ENCODE measurements at places on chromosomes 2 and 18. TPM values are rescaled to one million over a fixed set of nuclear protein-coding genes. Genes with fewer than 3 reads are reported as not detected.

Gene CCDC148
- total RNA-seq, result 0.48 TPM

Gene PLGLB1
- 4.0 TPM for total RNA-seq

Gene PDE11A
- 0.26 TPM for total RNA-seq

Gene ZNF804A
- total RNA-seq, result 0.14 TPM

Gene HAAO
- total RNA-seq, result 13.6 TPM

Gene UPP2
- not detected for total RNA-seq

Gene EPB41L3
- 146 TPM for total RNA-seq

Gene SATB2
- 18.3 TPM for total RNA-seq

Gene TTR
- total RNA-seq, result not detected

Gene CERKL
- not detected for total RNA-seq

Gene MRPL30
- 50.8 TPM for total RNA-seq

Gene KIAA2012
- total RNA-seq, result not detected

Gene PELI1
- 6.4 TPM for total RNA-seq

DNA sequence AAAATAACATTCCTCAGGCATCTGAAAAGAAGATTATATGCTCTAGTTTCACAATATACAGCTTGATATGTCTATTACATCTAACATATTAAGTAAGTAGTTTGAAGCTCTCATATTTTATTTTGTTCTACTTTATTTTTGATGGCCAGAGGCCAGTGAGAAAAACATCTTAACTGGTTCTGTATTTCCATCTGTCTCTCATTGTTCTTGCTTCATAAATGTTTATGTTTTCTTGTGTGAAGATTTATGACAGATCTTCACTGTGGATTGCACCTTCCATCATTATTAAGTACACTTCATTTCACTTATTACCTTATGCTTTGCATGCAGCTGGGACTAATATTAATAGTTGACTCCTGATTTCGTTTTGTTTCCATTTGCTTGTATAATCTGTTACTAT lies 511.2 kb downstream of the TSN start:
- DNase-seq, result no peak
- H3K4me3 ChIP-seq, result no peak overlapping the region
- no peaks in the 10 kb centered on the region for H3K4me1 ChIP-seq
- no peaks in the 10 kb centered on the region for H3K27me3 ChIP-seq
- H3K27ac ChIP-seq, result no peak overlapping the region
- no peaks in the 10 kb centered on the region for H3K36me3 ChIP-seq

DNA sequence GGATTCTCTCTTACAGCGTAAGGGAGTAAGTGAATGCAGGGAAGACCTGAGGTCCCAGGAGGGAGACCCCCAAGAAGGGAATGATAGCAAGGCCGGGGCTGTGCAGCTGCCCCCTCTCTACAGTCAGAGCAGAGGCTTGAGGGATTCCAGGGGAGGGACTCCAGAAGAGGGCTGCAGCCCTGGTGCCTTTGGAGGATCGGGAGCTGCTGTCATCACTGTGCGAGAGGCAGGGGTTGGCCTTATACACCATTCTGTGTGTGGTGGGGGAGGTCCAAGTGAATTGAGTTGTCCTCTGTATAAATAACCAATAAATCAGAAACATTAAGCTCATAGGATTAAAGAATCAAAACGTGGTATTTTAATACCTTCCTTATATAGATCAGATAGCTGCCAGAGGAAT lies 114.9 kb downstream of the GLI2 start:
- no peak overlapping the region for H3K27ac ChIP-seq
- H3K27me3 ChIP-seq, result no peaks in the 10 kb centered on the region
- DNase-seq, result no peak
- H3K4me1 ChIP-seq, result no peaks in the 10 kb centered on the region
- H3K36me3 ChIP-seq, result no peaks in the 10 kb centered on the region

GRCh38 chr2:117875786-117876185 lies 61.3 kb downstream of the DDX18 start:
- no peaks in the 10 kb centered on the region for H3K36me3 ChIP-seq
- no peak overlapping the region for H3K4me3 ChIP-seq
- DNase-seq, result no peak
- H3K27ac ChIP-seq, result no peak overlapping the region
- H3K4me1 ChIP-seq, result no peaks in the 10 kb centered on the region
- H3K27me3 ChIP-seq, result peaks cover 3% of the 10 kb centered on the region

DNA sequence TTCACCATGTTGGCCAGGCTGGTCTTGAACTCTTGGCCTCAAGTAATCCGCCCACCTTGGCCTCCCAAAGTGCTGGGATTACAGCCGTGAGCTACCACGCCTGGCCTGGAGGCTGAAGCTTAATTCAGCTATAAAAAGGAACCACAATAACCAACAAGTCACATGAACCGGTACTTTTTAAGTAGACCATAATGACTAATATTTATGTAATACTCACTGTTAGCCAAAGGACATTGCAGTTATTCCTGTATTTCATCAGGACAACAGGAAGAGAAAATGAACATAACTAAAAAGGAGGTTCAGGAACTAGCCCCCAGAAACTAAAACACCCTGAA lies 49.0 kb upstream of the TMEM87B start:
- H3K27me3 ChIP-seq, result no peaks in the 10 kb centered on the region
- H3K36me3 ChIP-seq, result peaks cover 55% of the 10 kb centered on the region

GRCh38 chr18:23177433-23178072 lies 42.3 kb downstream of the CABLES1 start:
- no peaks in the 10 kb centered on the region for H3K36me3 ChIP-seq
- no peaks in the 10 kb centered on the region for H3K4me1 ChIP-seq
- no peak overlapping the region for H3K27ac ChIP-seq
- no peaks in the 10 kb centered on the region for H3K27me3 ChIP-seq
- no peak overlapping the region for H3K4me3 ChIP-seq
- no peak for DNase-seq

- no peaks in the 10 kb centered on the region for H3K4me1 ChIP-seq
- H3K4me3 ChIP-seq, result no peak overlapping the region
- DNase-seq, result no peak
- H3K36me3 ChIP-seq, result no peaks in the 10 kb centered on the region
Measured at GRCh38 chr2:17296686-17297085, 221.6 kb downstream of the RAD51AP2 start.

- no peaks in the 10 kb centered on the region for H3K36me3 ChIP-seq
- H3K4me3 ChIP-seq, result no peak overlapping the region
- peak overlapping the region; percentile 66 for H3K27ac ChIP-seq
- DNase-seq, result peak; percentile 61
Measured at GRCh38 chr2:20209373-20210109, 15.4 kb downstream of the SDC1 start.

Measured in adrenal gland (tissue), 19 donors.